ENCODE measurements at places on chromosomes 5 and 9. TPM values are rescaled to one million over a fixed set of nuclear protein-coding genes. Genes with fewer than 3 reads are reported as not detected.

The ACTBL2 gene
- not detected for total RNA-seq

The ATP10B gene
- 29.6 TPM for total RNA-seq

- no peak for DNase-seq
Observed at GRCh38 chr5:155906046-155906445, 420.9 kb upstream of the SGCD start.

DNA sequence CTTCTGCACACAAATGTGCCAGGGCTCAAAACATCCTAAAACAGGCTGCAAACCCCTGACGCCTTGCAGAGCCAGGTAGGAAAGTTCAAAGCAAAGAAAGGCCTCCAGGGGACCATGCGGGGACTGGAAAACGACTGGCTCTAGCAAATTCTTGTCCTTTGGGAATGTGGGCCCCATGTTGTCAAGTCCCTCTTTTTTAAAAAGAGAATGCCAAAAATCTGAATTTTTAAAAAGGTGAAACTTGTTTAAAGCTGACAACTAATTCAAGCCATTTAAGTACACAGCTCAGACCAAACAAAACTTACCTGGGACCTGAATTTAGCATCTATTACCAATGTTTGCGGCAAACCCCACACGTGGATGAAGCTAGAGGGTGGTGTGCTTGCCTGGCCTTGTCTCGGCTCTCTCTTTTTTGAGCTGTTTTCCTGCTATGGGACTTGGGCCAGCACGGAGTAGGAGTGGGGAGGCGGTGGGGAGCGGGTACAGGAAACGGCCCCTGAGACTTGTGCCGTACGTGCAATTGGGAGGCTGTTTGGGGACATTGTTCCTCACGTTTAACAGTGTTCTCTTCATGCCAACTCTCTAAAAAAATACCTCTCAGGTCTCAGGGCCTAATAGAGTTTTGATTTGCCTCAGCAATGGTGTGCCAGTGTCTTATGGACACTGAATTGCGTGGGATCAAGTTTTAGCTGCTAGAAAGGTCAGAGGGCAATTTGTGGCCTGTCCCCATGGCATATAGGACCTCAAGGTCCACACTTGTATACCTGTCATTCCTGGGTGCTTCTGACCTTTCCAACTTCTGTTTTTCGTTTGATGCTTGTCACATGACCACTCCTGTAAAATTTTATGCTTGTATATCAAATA is 15.1 kb upstream of the PHF19 start:
- no peak for DNase-seq

DNA sequence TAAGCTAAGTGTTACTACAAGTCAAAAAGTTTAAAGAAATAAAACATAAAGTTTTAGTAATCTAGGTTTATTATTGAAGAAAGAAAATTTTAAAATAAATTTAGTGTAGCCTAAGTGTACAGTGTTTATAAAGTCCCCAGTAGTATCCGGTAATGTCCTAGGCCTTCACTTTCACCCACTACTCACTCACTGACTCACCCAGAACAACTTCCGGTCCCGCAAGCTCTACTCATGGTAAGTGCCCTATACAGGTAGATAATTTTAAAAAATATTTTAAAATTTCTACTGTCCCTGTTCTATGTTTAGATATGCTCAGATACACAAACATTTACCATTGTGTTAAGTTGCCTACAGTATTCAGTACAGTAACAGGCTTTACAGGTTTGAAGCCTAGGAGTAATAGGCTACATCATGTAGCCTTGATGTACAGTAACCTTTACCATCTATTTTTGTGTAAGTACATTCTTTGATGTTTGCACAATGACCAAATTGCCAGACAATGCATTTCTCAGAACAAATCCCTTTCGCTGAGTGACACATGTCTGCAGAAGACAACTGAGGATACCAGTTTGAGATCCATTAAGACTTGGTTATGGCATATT is 253.6 kb downstream of the TRIM32 start:
- DNase-seq, result no peak

Measured in lower leg skin (tissue), 4 donors.